ENCODE measurements at places on chromosomes 7 and 10.

DNA sequence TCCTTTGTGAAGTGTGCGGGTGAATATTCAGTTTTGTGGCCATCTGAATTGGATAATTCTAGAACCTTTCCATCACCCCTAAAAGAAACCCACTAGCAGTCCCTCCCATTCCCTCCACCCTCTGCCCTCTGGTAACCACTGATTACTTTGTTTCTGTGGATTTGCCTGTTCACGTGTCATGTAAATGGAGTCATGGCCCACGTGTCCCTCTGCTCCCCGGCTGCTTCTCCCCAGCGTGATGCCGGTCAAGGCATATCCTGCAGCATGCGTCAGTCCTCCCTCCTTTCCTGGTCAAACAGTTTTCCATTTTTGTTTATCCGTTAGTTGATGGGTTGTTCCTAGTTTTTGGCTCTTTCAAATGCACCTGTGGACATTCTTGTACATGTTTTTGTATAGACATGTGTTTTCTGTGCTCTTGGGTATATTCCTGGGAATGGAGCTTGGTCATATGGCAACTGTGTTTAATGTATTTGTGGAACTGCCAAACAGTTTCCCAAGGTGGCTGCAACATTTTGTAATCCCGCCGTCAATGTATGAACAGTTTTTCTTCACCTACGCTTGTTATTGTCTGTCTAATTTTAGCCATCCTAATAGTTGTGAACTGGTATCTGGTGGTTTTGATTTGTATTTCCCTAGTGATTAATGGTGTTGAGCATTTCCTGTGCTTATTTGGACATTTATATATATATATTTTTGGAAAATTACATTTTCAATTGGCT, 22.4 kb downstream of the PPP2R2D start:
- no peak for DNase-seq

GRCh38 chr10:85599081-85599480, 767.5 kb downstream of the GRID1 start:
- DNase-seq: no peak

GRCh38 chr10:10598297-10598696, 419.4 kb upstream of the CELF2 start:
- no peak for DNase-seq

DNA sequence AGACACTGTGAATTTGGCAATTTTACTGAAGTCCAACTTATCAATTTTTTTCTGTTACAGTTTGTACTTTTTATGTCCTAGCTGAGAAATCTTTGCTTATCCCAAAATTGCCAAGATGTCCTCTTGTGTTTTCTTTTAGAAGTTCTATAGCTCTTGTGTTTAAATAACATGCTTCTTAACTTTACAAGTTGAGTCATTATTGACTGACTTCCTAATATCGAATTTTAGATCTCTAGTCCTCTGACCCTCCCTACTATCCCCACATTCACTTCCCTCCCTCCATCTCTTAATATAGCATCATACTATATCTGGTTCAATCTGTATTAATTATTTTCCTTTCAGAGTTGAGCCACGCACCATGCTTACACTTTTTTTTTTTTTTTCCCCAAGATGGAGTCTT, 61.9 kb downstream of the MRPL32 start:
- DNase-seq: no peak

GRCh38 chr10:75104842-75105241, 6.6 kb upstream of the SAMD8 start:
- DNase-seq: no peak

GRCh38 chr10:104337521-104337984, 712 bp downstream of the ITPRIP start:
- DNase-seq: no peak

DNA sequence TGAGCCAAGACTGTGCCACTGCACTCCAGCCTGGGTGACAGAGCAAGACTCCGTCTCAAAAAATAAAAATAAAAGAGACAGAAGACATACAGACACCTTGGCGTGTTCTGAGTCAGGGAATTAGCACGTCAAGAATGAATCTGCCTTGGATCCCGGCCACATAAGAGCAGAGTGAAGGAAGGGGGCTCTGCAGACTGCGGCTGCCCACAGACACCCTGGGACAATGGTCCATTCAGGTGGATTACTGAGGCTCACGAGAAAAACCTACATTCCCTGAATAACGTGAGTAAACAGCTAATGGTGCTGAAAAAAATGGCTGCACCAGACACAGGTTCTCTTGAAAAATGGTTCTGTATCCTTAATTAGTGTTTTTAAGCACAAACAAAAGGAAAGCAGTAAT, 100.1 kb upstream of the FGFR2 start:
- no peak for DNase-seq

GRCh38 chr10:8113616-8114015, 59.1 kb downstream of the GATA3 start:
- DNase-seq: no peak

- DNase-seq: no peak
These were observed 281.9 kb upstream of the MTPN start for GRCh38 chr7:136259074-136259473.

- no peak for DNase-seq
These were observed 1.2 kb upstream of the ZNF655 start for GRCh38 chr7:99557196-99557607.

- no peak for DNase-seq
These were observed 463.3 kb downstream of the INHBA start for GRCh38 chr7:41239596-41239995.

DNA sequence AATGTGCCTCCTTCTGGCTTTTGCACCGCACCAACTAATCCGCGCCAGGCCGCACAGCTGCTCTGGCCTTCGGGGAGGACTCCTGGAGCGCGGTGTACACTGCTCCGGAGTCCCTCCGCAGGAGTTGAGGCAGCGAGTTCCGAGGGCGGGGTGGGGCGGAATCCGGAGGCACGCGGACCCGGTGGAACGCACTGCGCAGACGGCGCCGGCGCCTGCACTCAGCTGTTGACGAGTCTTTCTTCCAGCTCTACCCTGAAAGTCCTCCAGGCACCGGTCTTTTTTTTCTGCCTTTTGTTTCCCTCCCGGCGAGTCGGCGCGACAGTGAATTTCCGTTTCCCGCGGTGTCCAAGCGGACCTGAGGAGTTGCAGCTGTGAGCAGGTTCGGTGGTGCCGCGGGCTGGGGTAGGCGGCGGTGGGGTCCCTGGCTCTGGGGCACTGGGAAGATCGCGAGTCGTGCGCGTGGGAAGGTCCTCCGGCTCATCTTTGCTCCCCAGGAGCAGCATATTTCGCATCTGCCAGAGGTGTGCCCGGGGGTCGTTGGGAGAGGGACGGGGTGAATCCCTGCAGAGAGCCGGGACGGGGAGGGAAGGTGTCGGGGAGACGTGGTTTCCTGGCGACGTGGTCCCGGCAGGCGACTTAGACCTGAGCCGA, 44.1 kb downstream of the SFTPD start:
- DNase-seq: no peak

DNA sequence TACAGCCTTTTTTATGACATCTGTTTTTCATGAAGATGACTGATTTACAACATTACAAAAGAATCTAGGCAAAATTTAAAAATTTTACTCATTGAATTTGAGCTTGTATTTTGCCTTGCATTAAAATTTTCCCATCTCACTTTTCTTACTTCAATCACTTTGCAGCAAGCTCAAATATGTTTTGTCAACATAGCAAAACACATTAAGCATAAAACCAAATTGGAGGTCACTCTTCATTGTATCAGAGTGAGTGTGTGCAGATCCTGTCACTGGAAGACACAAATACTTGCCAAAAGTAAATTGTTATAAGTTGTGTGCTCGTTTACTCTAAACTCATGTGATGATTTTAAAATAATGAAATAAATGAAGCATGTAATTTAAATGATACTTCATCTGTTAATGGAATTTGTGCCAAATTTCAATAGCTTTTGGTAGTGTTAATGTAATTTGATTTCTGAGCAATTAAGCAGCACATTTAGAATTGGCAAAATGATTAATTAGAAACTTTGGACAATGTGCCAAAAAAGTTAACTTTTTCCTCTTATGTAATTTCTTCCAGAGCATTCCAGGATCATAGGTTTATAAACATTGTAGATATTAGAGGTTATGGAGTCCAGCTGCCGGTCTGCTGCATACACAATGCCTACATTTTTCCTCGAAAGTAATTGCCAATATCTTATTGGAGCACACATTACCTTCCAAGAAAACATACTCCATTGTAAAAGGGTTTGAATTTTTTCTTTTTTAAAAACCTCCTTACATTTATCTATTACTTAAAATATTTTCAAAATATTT, 1078.2 kb upstream of the LRRTM3 start:
- no peak for DNase-seq

GRCh38 chr10:46516660-46517416, 39.6 kb downstream of the GPRIN2 start:
- DNase-seq: no peak

DNA sequence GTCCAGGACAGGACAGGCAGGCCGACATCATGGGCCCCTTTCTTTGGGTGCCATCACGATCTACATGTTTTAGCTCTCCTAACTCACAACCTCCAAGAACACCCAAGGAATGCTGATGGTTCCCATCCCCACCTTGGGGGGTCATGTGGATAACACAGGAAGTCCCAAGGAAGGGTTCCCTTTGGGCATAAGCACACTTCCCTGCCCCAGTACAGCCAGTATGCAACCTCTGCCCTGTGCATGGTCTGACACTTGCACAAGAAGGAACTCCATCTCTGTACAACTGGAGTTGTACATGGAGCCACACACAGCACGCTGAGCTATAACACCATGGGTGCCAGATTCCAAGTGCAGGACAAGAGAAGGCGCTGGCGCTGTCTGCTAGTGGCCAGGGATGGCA, 11.0 kb downstream of the MAT1A start:
- no peak for DNase-seq
